ENCODE measurements at places on chromosomes 1 and 21.

DNA sequence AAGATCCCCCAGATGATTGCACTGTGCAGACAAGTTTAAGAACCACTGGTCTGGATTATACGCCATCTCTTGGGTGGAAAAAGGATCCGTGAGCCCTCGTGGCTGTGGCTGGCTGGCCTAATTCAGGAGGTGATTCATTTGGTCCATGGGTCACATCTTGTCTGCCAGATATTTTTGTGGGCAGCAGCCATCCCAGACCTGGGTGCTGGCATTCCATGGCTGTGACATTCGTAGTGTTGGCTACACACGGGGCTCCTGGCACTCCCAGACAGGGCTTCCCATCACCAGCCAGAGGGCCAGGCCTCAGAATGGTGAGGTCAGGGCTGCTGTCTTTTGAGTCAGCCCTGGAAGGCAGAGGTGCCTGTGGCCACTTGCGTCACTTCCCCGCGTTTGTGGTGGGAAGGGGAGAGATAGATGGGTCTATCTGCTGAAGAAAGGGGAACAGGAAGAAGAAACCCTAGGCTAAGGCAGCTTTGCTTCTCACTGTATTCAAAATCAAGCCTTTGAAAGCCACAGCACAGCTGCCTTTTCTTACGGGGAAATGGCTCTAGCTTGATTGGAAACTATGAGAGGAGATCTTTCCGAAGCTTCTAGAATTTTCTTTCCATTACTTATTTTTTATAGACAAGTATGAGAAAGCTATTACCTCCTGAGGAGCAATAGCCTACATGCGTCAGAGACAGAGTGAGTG, 32.4 kb downstream of the EIF2D start:
- no peak for DNase-seq

GRCh38 chr1:209368864-209369598, 214.5 kb upstream of the CAMK1G start:
- DNase-seq, result peak; percentile 83

DNA sequence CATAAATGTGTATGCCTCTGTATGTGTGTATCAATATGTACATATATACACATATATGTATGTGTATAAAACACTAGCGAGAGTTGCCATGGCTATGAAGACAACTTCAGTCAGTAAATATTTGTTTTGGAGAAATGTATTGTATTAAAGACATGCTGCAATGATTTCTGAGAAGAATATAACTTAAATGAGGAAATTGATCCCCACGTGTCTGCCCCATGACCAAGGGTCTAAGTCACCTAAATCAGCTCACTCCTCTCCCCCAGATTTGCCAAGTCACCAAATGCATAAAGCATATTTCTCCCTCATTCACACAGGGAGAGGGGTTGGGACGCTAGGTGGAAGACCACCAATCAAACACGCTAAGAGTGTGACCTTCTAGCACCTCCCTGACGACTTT, 58.3 kb upstream of the LYST start:
- no peak for DNase-seq

DNA sequence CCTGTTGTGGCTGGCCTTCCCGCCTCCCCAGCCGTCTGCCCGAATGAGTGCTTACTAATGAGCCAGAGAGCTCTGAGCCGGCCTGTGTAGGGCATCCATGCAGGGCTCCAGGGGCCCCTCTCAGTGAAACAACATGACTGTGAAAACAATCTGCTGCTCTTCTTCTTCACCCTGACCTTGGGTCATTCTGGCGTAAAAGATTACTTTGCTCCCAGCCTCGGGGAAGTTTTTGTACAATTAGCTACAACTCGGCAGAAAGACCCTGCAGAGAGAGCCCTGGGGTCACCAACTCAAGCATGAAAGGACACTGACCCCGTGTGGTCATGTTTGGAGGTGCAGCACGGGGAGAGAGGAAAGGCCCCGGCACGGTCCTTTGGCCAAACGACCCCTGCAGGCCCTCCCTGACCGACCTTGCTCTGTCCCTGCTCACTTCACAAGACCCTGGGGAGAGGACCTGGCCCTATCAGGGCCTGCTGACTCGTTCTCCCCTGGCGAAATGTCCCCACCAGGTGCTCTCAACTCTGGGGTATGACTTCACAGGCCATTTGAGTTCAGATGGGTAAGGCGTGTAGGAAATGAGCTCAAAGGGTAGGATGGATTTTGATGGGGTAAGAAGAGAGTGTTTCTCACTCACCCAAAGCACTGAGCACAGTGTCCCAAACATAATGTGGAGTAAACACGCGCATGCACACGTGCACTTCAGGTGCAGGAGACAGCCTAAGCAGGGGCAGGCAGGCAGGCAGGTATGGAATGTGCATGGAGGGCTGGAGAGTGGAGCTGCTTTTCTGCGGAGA, 22.9 kb upstream of the FAM20B start:
- DNase-seq, result peak; percentile 32

- DNase-seq, result no peak
Observed at GRCh38 chr1:197995408-197996258, 78.5 kb downstream of the LHX9 start.

- DNase-seq, result no peak
Observed at GRCh38 chr1:18183533-18183932, 75.9 kb downstream of the IGSF21 start.

- no peak for DNase-seq
Observed at GRCh38 chr1:39620659-39621165, 18.7 kb downstream of the HEYL start.

GRCh38 chr1:156652131-156652991, 10.4 kb downstream of the BCAN start:
- no peak for DNase-seq

- no peak for DNase-seq
Observed at GRCh38 chr1:93817819-93818569, 61.0 kb downstream of the DNTTIP2 start.

DNA sequence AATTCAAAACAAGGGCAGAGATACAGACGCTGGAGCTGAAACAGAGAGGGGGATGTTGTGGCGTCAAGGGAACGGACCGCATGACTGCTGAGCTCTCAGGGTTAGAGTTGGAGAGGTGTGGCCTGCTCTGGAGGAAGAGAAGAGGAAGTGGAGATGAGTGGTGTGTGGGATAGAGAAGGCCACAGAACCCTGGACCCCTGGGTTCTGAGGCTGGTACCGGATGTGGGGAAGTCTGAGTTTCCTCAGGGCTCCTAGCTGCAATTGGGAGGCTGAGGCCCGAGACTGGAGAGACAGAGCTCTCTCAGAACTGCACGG, 1.8 kb downstream of the BCAN start:
- no peak for DNase-seq

- no peak for DNase-seq
Observed at GRCh38 chr1:160716013-160716412, 4.4 kb upstream of the CD48 start.

GRCh38 chr1:60055336-60055735, 18.2 kb downstream of the C1orf87 start:
- no peak for DNase-seq

DNA sequence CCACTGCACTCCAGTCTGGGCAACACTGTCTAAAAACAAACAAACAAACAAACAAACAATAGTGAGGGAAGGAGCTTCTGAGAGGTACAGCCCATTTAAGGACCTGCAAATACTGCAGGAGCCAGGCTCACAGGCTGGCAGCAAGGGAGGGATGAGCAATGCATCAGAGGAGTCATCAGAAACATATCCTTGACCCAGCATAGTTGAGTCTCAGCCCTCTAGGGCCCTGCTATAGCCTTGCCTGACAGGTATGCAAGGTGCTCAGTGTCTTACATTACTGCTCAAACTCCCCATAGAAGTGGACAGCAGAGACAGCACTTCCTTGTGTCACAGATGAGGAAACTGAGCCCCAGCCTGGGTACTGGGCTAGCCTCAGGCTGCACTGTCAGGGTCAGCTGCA, 7.3 kb upstream of the TTC4 start:
- DNase-seq, result no peak

DNA sequence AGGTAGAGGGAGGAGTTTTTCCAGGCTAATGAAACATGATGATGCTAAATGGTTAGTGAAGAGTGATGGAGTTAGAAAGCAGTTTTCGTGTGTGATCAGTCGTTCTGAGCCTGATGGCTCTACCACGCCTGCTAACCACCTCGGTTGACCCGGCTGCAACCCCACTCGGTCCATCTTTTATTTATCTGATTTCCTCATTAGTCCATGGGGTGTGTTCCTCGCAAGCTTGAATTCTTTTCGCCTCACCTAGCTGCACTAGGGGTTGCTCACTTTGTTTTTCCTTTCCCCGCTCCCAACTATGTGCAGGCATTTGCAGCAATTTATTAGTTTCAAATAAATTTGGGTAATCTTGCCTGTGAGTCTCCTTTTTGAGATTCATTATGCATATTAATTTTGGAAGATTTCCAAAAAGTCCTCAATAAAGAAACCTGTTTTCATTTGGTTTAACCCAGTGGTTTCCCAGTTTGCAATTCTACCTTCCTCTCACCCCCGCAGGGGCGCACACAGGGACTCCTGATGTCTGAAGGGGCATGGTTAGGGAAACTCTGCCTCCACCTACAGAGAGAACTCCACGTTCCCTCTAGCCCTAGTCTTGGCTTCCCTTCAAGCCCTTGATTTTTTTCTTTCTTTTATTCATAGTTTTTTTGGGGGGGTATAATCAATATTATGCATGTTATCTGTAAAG, 12.6 kb downstream of the B3GALT5 start:
- no peak for DNase-seq

GRCh38 chr1:153190373-153190772, 12.9 kb upstream of the LELP1 start:
- no peak for DNase-seq

DNA sequence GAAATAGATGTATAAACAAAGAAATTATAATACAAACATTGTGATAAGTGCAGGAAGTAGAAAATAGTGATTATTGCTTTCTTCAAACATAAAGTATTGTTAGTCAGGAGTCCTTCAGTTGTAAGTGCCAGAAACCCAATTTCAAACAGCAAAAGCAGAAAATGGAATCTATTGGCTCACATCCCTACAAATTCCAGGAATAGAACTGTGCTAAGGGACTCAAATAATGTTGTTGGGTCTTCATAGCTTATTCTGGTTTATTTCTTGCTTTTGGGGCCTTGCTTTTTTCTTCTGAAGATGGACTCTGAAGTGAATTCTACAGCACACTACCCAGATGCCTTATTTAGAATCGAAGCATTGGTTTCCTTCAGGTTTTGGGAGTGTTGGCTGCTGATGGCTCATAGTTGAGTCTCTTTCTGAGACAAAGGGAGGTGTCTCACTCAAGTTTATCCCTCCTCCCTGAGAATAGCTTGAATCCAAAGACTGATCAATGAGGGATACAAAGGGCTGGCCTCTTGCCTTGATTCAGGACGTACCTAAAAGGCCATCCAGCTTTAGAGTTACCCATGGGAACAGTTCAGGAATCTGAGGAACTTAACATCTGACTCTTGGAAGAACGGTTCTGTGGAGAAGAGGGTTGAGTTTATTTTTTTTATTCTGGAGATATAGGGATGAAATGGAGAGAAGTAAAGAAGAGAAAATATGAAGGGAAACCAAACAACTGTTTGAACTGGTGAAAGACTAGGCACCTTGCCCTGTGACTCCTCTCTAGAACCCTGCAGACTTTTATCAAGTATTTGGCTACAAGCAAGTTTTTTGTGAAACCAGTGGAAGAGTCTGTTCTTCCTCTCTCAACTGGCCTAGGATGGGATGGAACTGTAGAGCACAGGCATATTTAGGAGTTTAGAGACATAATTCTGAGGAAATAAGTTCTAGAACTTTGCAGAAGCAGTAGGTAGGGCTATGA, 39.0 kb upstream of the ATG4C start:
- no peak for DNase-seq

GRCh38 chr1:116791727-116792126, 37.5 kb downstream of the CD2 start:
- DNase-seq, result no peak

DNA sequence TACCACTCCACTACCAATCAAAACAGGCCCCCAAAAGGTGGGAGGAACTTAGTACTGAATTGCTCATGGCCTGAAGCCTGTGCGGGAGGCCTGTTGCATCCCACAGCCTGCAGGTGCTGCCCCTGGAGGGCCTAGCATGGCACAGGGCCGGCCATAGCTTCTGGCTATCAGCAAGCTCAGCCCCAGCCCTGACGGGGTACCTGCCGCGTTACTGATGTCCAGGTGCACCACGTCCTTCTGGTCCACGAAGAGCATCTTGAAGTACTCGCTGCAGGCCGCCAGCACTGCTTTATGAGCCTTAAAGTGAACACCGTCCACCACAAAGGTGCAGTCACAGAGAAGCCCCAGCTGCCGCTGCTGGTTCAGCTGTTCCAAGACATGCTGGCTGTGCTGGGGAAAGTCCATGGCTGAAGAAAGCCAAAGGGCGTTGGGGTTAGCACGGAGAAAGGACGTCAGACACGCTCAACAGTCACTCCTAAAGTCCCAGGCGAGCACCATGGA, 27.8 kb downstream of the ZBTB17 start:
- DNase-seq, result no peak

DNA sequence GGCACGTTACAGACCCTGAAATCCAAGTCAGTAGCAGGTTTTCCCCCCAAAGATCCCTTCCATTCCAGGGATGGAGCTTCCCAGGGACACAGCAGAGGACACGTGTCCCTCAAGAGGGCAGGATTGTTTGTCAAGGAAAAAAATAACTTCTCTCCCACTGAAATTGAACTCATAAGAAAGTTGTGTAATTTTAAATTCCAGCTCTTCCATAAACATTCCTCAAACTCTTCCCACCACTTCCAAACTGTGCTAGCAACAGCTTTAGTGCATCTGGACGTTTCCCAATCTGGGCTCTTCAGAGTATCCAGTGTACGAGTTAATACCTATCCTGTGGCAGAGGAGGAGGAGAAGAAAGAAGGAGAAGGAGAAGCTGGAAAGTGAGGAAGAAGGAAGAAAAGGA, 79.6 kb downstream of the PSMG1 start:
- no peak for DNase-seq

DNA sequence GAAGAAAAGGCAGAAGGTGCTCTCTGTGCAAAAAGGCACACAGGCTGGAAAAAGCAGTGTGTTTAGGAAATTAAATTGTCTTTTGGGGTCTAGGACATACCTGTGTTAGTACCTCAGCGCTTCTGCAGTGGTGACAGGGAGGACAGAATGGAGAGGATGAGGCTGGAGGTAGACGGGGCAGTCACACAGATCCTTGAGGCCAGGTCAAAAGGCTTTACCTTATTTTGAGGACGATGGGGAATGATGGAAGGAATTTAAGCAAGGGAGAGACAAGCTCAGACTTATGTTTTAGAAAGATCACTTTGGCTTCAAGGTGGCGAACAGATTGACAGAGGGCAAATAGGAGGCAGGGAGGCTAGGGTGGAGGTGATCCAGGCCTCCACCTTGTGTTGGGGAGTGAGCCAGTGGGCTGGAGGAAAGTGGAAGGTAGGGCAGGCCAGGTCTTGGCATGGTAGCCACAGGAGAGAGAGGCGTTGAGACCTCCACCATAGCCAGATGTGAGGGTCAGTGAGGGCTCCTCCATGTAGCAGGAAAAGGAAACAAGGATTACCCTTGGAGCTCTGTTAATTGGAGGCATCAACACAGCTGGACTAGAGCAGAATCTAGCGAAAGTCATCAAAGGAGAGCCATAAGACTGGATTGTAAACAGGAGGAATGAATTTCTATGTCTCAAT, 4.2 kb downstream of the CYP4B1 start:
- no peak for DNase-seq

- DNase-seq, result no peak
Observed at GRCh38 chr1:235018720-235019444, 109.8 kb downstream of the TOMM20 start.

- DNase-seq, result no peak
Observed at GRCh38 chr1:224047538-224047937, 66.4 kb upstream of the FBXO28 start.

- DNase-seq, result no peak
Observed at GRCh38 chr1:28954126-28954726, 39.9 kb downstream of the EPB41 start.

All from AG04450 (cell line).